Amygdala (tissue), 56 donors: ENCODE measurements at places on chromosomes 12 and 14.
A peak's percentile ranks its signal among the peaks of the same experiment; 100 is the strongest.

DNA sequence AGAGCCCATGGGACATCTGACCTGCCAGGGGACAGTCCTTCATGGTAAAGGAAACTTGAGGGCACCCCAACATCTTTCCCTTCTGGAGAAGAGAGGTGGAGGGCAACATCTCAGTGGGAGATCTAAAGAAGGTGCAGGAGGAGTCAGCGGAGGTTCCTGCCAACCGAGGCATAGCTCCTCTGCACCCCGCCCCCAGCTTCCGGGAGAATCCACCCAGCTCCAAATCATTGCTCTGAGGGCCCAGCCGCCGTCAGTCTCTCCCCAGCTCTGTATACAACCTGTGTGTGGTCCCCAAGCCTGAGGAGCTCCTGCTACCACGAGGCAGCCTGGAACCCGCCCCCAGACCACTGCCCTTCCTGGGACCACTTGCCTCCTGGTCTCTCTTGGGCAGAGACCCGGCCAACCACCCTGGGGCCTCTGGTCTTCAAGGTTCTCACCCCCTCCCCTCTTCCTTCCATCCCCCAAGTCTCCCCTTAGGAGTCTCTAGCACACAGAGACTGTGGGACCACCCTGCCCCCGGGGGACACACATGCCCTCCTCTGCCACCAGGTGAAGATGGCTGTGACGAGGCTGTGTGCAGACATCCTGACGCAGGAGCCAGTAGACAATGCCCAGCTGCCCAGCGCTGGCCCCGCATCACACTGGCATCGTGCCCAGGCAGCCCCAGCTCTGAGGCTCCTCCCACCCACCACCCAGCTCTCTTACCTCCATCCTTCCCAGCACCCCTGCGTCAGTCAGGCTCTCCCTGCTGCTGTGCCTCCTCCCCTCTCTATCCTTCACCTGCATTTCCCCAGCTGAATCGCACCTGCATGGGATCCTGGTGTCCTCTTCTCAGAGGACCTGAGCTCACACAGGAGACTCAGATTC, 13.0 kb upstream of the NUDT14 start:
- no peak for DNase-seq

DNA sequence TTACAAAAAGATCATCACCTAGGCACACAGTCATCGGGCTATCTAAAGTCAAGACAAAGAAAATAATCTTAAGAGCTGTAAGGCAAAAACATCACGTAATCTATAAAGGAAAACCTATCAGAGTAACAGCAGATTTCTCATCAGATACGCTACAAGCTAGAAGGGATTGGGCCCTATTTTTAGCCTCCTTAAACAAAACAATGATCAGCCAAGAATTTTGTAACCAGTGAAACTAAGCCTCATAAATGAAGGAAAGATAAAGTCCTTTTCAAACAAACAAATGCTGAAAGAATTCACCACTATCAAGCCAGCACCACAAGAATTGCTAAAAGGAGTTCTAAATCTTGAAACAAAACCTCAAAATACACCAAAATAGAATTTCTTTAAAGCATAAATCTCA, 191.6 kb upstream of the BMP4 start:
- no peak for DNase-seq

- DNase-seq = no peak
Measured at GRCh38 chr12:99332936-99333591, 314.5 kb upstream of the GARIN6 start.

DNA sequence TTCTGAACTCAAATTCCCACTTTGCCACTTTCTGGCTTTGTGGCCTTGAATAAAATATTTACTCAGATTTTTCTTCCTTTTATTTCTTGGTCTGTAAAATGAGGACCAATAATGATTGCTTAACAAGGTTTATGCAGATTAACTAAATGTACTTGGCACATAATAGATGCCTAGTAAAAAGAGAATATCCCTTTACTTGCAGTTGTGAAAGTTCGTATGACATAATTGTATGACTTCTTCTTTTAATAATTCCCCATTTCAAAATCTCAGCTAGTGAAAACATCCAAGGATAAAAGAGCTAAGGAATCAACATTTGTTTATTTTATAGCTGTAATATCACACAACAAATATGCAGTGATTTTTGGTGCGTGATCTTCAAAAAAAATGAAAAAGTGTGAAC, 215.6 kb upstream of the ATP2B1 start:
- DNase-seq = no peak

GRCh38 chr14:70082394-70082793, 106.4 kb downstream of the SLC8A3 start:
- DNase-seq = no peak

DNA sequence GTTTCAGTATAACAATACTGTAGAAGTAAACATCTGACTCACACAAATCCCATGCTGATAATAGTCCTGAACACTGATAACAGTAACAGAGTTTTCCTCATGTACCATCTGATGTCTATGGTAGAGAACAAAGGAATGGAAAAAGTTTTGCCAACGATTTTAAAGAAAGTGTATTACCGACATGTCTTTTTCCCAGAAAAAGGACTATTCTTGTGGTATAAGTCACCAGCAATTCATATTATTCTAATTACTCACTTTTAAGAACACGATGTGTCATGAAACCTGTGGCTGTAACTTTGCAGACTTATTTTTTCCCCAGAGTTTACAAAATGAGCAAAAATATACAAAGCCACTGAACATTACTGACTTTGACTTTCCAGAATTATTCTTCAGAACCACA, 40.1 kb upstream of the DCN start:
- DNase-seq = no peak

DNA sequence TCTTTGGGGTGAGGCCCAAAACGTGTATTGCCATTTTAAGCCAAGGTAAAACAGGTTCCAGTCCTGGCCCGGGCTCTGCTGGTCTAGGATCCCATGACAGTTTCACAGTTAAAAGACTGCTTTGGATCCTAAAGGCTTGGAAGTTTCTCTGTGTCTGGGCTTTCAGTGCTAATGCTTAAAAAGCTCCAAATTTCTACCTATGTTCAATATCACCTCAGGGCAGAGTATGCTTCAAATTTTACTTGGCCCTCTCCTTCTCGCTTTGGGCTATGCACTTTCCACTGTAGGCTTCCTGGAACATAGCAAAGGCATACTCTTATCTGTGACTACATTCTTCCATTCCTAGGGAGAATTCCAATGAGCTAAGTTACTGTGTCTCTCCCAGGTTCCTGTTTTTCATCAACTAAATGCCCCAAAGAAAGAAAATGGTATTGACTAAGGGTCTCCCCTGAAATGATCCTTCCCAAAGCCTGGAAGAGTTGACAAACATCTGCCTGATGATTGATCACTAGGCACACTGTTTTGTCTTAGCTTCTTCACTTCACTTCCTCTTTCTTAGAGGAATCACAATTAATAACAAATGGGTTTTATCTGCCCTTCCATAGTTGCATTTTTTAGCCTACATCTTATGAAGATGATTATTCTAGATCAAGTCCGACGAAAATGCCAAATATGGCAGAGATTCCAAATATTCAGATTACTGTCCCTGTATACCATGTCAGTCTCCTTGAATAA, 79.4 kb downstream of the TMTC2 start:
- DNase-seq = no peak

DNA sequence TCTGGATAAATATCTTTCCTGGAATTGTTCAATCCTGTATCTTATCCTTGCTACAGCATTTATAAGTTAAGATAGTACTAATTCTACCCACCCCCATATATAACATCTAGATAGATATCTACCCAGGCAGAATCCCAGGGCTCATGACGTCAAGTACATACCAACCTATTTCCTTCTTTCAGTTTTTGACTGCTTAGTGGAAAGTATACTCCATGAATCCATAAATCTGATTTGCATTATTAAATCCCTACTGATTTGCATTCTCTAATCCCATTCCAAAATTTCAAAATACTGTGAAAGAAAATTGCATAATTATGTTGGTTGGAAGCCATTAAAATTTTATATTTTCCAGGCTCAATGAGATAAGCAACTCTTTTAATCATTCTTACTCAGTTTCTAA, 111.7 kb downstream of the KITLG start:
- no peak for DNase-seq

DNA sequence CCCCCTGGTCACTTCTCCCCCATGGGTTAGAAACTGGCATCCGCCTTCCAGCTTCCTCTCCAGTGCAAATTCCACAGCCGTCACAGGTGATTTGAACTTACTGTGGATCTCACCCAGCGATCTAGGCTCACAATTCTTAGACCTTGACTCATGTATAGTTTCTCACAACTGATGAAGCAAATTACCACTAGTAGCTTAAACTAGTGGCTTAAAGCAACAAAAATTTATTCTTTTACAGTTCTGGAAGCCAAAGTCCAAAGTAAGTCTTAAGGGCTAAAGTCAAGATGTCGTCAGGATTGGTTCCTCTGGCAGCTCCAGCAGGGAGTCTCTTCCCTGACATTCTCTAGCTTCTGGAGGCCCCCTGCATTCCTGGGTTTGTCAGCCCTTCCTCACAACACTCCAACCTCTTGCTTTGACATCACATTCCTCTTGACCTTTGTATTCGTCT, 117.4 kb downstream of the KTN1 start:
- DNase-seq = no peak

DNA sequence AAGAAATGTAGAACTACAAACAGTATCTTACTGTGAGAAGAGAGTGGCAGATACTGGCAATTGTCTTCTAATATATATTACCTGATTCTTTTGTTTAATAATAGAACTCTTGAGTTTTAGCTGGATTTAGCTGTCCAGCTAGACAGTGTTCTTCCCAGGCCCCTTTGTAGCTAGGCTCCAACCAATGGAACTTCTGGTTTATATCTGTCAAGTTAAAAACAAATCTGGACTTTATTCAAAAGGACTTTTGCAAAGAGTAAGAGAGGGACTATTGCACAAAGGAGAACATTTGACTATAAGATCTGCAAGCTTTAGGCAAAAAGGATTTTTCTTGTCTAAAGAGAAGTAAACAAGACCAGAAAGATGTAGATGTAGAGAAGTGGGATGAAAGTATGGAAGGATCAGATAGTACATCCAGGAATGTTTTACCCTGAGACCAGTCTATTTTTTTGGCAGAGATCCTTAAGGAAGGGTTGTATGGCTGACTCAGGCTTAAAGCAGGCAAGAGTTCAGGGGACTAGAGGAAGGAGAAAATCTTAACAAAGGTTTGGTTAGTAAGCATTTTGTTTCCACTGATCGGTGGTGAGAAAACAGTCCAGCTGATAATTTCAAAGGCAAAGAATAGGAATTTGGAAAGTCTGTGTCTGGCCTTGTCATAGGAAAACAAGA, 111.1 kb upstream of the PLEKHA5 start:
- DNase-seq = no peak

GRCh38 chr14:61104358-61104757, 123.3 kb downstream of the SLC38A6 start:
- no peak for DNase-seq

DNA sequence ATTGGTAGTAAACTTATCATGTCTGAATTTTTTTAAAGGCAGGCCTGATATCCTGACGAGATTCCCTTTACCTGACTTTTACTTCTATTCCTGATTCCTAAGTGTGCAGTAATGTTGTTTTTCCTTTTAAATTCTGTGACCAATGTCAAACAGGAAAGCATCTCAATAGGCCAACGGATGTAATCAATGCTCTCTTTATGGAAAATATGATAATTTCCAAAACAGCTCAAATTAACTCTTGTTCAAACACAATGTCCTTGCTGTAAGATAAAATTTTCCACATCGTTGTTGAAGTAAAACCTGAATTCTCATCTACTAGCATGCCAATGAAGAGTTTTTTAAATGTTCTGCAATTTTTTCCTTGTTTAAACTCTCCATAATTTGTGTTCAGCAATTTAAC, 8.0 kb upstream of the TAS2R31 start:
- DNase-seq = no peak

GRCh38 chr12:79121486-79121885, 256.9 kb downstream of the SYT1 start:
- no peak for DNase-seq

DNA sequence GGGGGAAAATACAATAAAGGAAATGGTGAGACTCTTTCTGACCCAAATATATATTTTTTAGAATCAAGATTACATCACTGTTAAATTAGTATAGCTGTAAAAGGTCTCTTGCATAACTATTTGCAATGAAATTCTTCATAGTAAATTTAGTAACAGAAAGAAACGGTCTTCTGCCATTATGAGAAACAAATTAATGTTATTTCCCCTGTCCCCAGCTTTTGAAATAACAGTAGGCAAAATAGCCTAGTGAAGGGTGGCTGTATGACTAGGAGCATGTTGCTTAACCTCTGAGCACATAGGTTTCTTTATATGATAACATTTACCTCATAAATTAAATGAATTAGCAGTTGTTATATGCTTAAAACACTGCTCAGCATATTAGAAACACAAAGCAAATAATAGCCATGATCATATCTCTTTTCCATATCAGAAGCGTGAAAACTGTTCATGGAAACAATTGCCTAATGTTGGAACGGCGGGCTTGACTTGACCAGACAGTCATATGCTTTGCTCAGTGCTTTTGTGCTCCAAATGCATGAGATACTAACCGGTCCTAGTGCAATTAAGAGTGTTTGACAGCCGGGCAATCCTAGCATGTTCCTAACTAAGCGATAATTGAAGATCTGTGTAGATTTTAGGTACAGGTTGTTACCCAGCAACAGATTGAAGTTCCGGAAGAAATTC, 24.0 kb downstream of the BHLHE41 start:
- DNase-seq = no peak

GRCh38 chr12:111775205-111776193, 8.8 kb downstream of the ALDH2 start:
- DNase-seq = peak; percentile 74

DNA sequence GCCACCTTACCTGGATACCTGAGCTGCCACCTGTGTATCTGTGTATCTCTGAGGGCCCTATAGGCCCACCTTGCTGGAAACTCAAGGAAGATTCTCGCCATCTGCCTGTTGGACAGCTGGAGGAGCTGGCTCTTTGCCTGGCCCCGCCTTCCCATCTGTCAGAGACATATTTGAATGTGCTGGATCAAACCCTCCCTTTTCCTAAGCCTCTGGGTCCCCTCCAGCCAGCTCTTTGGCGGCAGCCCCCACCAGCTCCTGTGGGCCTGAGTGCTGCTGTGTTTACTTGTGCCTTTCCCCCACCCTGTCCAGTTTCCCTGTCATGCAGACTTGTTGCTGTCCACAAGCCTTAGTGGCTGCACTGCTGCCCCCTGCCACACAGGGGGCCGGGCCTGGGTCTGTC, 55.9 kb upstream of the SRSF5 start:
- no peak for DNase-seq

GRCh38 chr12:71746974-71747611, 7.6 kb upstream of the RAB21 start:
- DNase-seq = peak; percentile 11

GRCh38 chr12:64781280-64782190, 22.3 kb upstream of the GNS start:
- DNase-seq = no peak

- no peak for DNase-seq
Measured at GRCh38 chr14:103744621-103745395, 29.2 kb downstream of the ZFYVE21 start.

DNA sequence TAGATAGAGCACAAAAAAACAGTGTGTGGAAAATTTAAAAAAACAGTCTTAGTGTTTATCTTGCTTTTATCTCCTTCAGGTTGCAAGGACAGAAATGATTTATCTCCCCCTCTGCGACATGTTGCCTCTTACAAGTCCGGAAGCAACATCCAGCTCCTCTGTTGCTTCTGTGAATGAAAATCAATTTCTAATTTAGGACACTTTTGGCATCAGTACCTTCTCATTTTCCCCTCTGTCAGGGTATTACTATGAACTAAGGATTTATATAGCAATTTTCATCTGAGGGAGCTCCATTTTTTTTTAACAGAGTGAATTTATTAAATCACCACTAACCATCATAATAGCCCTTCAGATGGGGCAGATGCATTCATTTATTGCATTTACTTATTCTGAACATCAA, 116.6 kb upstream of the PLXNC1 start:
- no peak for DNase-seq

- no peak for DNase-seq
Measured at GRCh38 chr12:3253682-3254275, 176.6 kb downstream of the TSPAN9 start.
